Bronchial epithelial cell (primary cell): ENCODE measurements at places on chromosomes 4 and X. TPM values are rescaled to one million over a fixed set of nuclear protein-coding genes. Genes with fewer than 3 reads are reported as not detected.
A peak's percentile ranks its signal among the peaks of the same experiment; 100 is the strongest.

DNA sequence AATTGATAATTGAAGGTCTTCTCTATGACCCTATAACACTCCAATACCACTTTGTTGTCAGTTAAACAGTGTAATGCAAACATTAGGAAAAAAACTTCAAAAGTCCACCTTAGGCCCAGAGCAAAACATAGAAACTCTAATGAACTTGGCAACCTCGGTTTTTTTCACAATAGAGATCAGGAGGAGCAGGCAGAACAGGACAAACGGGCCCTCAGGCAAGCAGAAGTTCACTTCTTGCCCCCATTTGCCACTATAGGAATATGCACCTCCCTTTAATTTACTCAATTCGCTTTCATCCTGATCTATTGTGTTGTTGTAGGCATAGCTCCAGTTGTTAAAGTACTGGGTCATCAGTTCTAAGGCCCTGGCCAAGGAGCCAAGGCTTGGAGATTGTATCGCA is 18.2 kb downstream of the ACOX3 start:
- DNase-seq, result no peak

DNA sequence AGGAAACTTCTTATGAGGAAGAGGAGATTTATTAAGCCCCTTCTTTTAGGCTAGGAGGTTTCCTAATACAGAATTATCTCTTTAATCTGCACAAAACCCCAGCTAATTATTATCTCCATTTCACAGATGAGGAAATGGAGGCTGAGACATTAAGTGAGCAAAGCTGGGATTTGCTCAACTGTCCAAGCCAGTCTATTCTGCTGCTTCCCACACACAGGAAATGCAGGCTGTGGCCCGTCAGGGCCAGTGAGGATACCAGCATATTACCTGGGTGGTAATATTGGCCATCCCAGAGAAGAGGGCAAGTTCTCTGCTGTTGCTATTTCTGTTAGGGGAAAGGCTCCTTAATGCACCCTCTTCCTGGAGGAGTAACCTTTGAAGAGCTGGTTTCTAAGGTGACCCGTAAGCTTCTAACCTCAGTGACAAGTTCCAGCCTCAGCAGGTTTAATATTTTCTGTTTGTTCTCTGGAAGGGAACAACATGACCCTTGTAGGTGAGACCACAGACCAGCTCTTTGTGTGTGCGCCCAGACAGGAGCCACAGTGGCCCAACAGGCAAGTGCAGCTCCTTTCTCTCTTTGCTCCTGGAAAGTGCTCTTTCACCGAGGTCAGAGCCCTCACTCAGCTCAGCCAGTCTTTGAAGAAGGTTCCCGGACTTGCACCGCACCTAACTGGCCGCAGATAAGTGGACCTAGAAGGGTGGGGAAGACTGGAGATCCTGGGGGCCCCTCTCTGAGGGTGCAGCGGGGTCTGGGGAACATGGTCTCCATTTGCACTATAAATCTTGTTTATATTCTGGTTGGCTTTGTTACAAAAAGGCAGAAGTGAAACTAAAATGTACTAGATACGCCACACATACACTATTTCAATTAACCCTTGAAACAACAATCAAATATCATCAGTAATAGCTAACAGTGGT is 35.5 kb downstream of the TBC1D9 start:
- peak; percentile 38 for DNase-seq

The ARSH gene
- 0.13 TPM in 1 of 2 replicates, not detected in the other for total RNA-seq

- DNase-seq, result no peak
These were observed 45.3 kb upstream of the PRDM8 start for GRCh38 chr4:80151981-80152380.

- no peak for DNase-seq
These were observed 77.4 kb upstream of the GPR50 start for GRCh38 chrX:151099001-151099400.

DNA sequence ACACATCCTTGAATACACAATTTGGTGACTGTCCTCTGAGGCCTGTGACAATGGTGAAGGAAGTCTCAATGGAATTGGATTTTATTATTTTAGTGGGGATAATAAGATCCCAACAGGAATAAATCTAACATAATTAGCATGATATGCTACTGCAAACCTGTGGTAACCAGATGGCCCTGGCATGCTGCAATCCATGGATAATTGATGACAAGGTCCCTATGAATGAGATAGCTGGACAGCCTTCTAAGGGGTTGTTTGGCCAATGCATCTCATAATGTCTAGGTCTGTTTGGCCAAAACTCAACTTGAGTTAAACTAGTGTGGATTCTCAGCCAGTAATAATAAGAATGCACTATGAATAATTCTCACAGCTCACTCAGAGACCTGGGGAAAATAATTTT is 145.3 kb upstream of the GALNTL6 start:
- DNase-seq, result no peak

DNA sequence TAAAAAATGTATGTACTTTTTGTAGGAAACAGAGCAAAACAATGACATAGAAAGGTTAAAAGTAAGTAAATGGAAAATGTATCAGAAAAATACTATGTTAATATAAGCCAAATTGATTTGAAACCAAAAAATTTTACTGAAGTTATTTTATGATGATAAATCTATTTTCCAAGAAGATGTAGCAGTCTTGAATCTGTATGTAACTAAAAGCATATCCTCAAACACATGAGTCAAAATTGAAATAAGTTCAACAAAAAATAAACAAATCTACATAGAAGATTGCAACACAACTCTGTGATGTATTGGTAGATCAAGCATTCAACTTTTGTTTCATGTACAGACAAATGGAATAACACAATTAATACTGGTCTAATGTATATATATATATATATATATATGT is 450.0 kb downstream of the SPRY1 start:
- no peak for DNase-seq

The JCHAIN gene
- total RNA-seq, result not detected in 2 replicates

DNA sequence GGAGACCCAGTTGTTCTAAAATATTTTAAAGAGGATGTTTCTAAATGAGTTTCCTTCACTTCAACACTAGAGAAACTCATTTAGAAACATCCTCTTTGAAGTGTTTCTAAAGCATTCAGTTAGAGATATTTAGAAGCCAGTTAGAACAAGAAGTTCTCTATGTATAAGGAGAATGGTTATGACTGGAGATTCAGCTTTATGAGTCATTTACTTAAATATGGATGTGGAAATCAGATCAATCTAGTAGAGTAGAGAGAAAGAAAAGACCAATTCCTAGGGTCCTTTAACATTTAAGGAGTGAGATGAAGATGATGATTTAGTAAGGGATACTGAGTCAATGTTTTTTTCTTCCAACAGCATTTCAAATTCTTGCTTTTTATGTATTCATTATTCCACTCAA is 234.1 kb downstream of the GRXCR1 start:
- peak; percentile 52 for DNase-seq

DNA sequence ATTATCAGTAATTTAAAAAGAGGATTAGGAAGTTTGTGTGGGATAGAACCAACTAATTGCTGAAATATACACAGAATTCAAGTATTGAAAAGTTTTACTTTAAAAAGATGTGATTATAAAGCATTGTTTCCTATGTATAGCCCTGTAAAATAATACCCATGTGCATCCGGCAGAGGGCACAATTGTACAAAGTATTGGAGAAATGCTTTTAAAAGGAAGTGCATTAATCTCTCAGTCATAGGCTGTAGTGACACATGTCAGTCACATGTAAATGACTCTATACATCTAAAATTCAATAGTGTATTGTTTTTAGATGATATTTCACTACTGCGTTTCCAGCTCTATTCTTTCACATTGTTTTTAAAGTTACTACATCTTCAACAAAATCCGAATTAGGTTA is 9.7 kb upstream of the GEMIN8 start:
- DNase-seq, result peak; percentile 42

- no peak for DNase-seq
These were observed 215.2 kb downstream of the MGST2 start for GRCh38 chr4:139880841-139881240.

DNA sequence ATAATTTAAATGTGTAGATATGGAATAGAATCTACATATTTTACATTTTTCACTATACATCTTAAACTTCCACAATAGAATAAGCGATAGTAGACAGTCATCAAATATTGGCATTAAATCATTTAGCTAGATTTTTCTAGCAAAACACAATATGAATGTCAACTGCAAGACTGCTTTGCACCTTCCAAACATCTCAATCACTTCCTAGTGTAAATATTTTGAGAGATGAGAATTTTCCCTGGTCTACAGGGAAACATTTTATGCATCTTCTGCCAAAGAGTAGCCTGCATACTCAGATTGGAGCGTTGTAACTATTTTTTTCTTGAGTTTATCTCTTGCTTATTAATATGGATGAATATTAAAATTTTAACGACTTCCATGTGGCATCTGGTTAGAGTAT is 897.4 kb downstream of the CENPC start:
- no peak for DNase-seq

DNA sequence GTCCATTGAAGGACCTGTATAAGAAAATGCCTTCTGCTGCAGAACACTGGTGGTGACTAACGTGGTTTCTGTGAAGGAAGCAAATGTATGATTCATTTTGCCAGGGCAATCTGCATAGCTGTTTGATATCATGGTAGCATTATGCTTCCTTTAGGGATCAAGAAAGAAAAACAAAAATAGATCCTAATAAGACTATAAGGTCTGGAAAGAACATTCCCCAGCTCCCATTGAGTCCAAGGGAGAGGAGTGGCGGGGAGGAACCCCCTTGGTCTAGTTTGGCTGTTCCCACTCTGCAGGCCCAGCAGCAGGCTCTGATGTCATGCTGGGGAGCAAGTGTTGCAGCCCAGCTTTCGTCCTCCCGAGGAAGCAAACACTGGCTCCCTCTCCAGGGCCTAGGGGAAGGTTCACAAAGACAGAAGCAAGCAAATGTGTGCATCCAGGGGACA is 154.5 kb upstream of the GALNT7 start:
- peak; percentile 88 for DNase-seq

The ATP1B4 gene
- total RNA-seq, result not detected in 2 replicates

DNA sequence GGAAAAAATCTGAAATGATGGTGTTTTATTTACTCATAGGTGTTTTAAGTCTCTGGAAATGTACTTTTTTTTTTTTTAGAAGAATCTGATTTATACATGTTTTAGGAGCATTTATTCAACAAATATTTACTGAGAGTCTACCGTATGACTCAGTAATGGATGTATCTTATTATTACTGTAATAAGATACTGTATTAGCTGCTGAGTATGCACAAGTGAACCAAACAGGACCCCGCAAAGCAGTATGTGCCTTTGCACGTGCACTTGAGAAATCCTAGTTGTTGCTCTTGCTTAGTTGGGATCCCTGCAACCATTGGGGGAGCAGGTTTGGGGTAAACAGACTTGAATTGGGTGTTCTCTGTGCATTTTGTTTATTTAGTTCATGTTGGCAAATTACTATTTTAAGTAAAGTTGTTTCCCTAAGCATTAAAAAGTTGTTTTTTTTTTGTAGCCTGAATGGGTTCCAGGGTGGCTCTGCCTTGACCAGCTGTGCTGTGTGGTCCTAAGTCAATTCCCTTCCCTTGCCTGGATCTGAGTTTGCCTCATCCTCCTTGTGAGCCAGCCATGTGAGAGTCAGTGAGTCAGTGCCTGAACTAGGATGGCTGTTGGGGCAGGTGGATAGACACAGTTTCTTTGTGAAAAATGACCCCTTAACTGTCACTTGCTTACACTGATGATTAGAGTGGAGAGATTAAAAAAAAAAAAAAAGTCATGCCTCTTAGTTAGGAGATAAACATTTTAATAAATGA is 27.7 kb downstream of the DCUN1D4 start:
- no peak for DNase-seq

DNA sequence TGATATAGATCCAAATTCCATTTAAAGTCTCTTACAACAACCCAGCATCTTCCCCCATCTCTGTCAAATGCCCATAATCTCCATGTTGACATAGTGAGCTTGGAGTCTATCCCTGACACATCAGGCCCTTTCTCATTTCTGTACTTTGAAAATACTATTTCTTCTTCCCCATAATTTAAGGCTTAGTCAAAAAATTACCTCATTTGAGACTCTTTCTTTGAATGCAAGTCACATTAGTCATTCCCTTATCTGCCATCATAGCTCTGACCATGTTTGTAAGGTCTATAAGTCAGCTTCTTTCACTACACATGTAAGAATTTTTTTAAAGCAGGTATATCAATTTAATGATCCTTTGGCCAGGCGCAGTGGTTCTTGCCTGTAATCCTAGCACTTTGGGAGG is 99.9 kb downstream of the DDX60 start:
- peak; percentile 91 for DNase-seq

The PCDH7 gene
- total RNA-seq, result 12.1 and 16.4 TPM in 2 replicates

The LIAS gene
- total RNA-seq, result 11.5 and 14.0 TPM in 2 replicates

- peak; percentile 40 for DNase-seq
These were observed 123.5 kb downstream of the IL15 start for GRCh38 chr4:141759796-141760425.

The DCAF12L1 gene
- total RNA-seq, result not detected in 2 replicates

The EMCN gene
- not detected in 2 replicates for total RNA-seq

- no peak for DNase-seq
These were observed 41.5 kb downstream of the CLCN4 start for GRCh38 chrX:10198254-10198653.
